ENCODE measurements at places on chromosomes 5 and 9.

DNA sequence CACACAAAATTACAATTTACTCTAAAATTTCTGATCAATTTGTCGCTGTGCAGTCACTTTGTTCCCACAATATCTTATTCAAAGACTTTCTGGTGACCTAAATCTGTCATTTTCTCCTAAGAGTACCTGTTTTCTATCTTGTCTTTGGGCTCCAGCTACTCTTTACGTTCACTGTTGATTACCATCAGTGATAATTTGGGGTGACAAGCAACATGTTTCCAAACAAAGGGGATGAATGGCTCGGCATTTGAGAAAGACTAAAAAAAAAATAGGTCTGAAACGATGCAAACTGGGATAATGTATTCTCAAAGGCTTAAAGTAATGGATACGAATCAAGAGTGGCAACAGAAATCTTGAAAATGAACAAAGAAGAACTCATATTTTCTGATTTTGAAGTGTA is 205.2 kb upstream of the DAB2 start:
- no peak for DNase-seq

DNA sequence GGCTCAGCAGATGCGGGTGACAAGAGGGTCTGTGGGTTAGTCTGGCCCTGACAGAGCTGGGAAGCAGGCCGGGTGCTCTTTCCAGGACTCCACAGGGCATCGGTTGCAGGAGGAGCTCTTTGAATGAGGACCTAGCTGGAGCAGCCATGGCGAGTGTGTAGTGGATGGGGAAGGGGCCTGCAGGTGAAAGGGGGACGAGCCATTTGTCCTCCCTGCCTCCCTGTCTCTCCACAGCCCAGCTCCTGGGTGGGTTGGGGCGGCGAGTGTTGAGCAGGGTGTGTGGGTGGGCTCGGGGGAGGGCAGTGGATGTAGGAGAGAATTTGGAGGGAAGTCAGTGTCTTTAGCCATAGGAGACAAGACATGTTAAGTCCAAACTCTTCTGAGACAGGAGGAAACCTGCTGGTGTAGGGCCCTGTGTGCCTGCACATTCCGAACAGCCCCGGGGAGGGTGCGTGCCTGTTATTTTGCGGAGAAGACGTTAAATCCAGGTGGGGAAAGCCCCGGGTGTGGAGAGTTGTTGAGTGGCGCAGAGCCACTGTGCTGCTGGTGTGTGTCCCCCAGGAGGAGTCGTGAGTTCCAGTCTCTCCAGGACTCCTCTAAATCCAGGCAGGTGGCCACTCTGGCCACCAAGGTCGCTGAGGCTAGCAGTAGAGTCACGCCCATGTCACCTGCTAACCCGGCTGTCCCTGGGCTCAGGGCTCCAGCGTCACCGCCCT is 73.6 kb downstream of the PSMB7 start:
- no peak for DNase-seq

DNA sequence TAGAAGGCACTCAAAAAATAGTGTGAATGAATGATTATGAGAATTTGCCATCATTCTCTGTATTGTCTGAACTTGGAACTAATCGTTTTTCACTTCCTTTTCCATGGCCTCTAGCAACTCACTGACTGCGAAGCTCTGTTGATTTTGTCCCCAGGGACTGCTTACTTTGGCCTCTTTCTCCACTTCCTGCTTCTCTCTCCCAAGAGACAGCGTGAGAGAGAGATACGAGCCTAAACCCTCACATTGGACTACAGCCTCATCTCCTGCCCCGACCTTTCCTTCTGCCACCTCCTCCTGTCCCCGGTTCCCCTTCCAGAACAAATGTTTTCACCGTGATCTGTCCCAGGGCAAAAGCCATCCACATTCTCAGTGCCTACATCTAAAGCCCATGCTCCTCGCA is 300.8 kb upstream of the PANK3 start:
- DNase-seq, result peak; percentile 1

DNA sequence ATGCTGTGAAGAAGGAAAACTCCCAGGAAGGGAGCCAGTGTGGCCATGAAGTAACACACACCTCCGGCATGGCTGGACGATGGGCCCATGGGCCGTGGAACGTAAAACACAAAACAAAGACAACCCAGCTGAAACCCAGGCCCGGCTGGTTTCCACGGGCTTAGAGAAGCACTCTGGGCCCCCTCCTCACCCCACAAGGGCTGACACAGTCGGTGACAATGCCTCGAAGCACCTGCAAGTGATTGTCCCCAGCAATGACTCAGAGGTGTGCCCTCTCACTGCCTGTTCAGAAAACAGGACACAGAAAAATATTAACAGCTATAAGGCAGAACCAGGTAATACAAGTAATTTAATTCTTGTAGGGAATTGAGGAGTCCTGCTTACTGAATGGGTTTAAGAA is 135.3 kb downstream of the ROR2 start:
- DNase-seq, result no peak

DNA sequence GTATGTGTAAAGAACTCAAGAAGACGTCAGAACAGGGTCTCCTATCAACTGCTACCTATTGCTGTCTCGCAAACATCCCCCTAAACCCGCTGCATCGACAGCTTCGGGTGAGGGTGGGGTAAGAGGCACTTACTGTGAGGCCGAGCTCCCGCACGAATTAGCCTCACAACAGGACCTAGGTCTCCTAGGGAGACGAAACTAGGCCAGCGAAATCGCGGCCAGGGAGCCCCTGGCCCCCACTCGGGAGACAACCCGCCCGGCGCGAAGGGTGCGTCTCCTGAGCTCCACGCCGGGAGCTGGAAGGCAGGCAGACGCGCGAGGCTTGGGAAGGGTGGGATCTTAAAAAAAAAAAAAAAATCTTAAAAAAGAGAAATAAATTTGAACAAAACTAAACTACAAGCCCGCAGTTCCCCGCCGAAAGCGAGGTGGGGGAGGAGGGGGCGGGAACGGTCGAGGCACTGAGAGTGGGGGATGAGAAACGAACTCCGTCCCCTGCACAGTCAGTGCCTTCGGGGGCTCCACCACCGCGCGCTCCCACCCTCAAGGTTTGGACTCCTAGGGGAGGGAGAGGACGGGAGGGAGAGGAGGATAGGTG is 33.0 kb upstream of the NFIB start:
- no peak for DNase-seq

DNA sequence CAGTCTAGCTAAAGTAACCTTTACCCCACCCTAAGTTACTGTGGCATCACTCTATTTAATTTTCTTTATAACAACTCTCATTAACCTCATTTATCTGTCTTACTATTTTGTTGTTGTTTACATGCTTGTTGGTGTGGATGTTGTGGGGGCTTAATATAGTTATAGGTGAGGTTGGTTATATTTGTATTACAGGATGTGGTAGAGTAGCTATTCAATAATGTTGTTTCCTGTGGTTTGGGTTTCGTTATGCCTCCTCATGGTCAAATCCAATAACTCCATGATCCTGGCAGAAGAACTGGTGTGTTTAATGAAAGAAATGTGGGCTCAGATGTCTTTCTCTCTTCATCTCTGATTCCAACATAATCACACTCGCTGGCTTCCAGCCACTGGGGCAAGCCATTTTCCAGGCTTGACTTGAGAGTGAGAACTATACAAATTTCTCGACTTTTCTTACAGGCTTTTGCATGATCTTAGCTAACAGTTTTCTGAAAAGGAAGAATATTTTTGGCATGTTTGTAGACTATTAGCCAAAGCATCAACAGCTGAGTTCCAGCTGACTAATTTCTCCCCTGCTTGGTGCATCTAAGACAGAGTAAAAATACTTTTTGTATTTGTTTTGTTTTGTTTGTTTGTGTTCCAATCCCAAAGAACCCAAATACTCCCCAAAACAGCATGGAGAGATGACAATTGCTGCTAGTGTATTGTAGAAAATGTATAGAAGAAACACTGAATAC is 303.7 kb upstream of the PAPPA start:
- DNase-seq, result no peak
